NCI-H146 (cell line): ENCODE measurements at places on chromosomes 12 and 14.

GRCh38 chr14:38012056-38012455 is 195.6 kb upstream of the SSTR1 start:
- no peak for DNase-seq

- no peak for DNase-seq
Measured at GRCh38 chr12:116247377-116247776, 30.1 kb downstream of the MED13L start.

DNA sequence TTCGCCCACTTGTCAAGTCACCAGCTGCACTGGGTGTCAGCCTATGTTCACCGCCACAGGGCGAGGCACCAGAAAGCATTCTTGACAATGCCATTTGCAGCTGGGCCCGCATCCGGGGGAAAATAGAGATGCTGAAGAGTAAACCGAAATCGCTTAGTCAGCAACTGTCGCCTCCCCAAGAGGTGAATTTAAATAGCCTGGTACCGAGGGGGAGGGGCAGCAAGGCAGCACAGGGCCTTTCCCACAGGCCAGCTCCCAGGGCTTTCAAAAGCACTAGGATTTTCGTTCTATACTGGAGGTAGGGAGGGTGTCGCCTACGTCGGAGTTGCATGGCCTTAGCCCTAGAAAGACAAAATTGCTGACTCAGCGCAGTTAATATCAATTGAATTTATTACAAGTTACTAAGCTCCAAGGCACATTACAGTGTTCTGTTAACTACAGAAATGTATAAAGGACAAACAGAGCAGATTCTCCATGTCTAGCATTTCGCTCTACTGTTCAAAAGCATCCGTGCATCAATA is 4.3 kb downstream of the IRF2BPL start:
- DNase-seq, result no peak

DNA sequence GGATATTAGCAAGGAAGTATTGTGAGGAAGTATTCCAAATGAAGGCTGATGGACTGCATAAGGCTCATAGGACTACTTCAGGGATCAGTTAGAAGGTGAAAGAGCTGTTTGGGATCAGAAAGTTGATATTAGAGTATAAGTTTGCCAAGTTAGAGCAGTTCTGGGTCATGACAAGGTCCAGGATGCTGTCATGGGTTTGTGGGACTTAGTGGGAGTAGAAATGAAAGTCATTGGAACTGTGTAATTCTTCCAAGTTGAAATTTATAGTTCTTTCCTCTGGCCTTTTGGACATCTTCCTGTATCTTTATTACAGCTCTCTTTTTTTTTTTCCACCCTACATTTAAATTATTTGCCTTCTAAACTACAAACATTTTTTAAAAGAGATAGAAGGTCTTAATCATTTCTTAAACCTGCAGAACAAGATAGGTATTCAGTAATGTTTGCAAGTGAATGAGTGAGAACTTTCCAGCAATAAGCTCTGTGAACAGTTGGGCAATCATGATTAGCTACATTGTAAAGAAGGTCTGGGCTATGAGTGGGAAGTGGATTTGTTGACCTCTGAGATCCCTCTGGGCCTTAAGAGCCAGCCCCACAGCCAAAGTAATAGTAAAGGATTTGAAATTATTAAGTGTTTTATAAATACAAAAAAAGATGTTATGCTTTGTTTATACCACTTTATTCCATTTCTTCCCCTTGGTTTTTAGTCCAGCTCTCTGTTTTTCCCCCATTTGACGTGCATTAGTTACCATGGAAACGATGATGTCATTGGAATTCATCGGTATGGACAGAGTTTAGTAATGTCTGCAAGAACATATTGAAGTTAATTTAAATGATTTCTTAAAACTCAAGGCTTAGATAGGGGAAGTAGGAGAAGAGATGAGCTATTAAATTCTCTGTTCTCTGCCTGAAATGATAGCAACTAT is 247.9 kb upstream of the ARHGAP5 start:
- no peak for DNase-seq

DNA sequence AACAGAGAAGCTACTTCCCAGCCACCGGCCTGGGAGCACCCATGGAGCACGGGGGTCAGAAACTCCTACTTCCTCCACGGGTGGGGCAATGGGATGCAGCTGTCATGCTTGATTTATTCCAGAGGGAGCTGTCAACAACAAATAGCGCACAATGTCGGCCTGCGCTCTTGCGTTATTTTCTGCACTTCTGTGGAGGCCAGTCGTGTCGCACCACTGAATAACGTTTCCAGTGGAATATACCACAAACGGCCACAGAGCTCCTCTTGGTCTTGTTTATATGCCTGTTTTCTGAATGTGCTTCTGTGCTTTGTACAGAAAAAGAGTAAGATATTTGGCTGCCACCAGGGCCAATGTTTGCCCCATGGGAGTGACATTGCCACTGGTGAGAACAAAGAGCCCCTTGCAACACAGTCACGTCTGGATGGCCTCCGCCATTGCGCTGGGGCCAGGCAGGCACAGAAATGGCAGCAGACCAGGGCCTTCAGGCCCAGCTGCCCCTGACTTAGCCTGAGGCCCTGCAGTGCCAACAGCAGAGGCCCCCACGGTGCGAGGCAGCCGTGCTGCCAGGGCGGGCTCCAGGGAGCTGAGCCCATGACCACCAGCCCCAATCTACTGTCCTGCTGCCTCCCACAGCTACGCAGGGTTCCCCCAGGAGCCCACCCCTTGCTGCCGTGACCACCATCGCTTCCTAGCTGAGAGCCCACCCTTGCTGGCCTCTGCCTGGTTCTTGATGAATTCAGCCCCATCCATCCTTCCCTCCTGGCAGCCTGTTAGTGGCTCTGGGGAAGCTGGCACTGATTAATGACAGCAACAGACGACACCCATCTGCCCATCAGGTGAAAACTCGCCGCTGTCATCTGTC is 28.9 kb upstream of the TMEM179 start:
- DNase-seq, result no peak

DNA sequence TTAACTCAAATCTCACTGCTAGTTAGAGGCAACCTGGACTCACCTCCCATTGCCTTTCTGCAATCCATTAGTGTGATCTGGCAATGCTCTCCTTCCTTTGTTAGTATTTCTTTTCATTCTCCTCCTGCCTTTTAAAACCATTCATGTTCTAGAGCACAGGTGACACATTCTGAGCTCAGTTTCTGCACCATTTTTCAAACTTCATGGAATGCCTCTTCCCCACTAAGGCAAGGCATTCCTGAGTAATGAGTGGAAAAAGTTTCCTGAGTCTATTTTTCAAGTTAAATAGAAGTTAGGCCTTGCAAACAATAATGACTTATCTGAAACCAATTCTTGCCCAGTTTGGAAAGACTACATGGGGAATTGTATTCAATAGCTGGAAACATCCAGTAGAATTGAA is 1001.8 kb downstream of the BCL11B start:
- no peak for DNase-seq

DNA sequence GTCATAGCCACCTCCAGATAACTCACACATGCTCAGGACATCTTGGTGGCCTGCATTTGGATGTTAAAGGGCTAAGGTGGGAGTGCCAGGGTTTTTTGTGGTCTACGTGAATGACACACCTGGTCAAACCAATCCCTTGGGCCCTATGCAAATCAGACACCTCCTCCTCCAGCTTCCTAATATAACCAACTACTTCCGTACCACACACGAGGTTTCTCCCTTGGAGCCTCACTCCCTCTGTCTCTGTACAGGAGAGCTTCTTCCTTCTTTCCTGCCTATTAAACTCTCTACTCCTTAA is 19.6 kb downstream of the APOBEC1 start:
- DNase-seq, result no peak

GRCh38 chr12:1862973-1863372 is 42.6 kb downstream of the LRTM2 start:
- no peak for DNase-seq

GRCh38 chr12:30440826-30441602 is 254.7 kb downstream of the IPO8 start:
- peak; percentile 2 for DNase-seq

- no peak for DNase-seq
Measured at GRCh38 chr12:67578976-67579661, 69.4 kb upstream of the DYRK2 start.

GRCh38 chr14:72104011-72104613 is 171.9 kb downstream of the RGS6 start:
- no peak for DNase-seq

GRCh38 chr12:47636908-47637780 is 68.7 kb downstream of the RPAP3 start:
- DNase-seq, result peak; percentile 71

- no peak for DNase-seq
Measured at GRCh38 chr14:87271331-87271730, 721.7 kb downstream of the GALC start.

DNA sequence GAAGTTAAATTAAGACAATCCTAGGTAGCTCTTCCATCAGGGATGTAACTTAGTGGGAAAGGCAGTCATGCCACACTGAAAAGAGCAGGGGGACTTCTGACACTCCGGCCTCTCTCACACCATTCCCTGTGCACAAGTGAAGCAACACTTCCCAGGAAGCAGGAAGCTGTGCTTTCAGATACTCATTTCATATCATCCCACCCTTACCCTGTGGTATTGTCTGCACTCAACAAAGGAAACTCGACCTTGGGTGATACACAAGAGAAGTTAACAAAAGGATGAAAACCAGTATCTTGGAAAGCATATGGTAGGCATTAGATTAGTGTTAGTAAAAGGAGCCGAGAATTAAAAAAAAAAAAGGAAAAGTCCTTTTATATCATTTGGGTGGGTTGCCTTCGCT is 61.3 kb upstream of the MDM1 start:
- DNase-seq, result peak; percentile 44

GRCh38 chr14:64752909-64753308 is 48.7 kb downstream of the PLEKHG3 start:
- DNase-seq, result no peak

- no peak for DNase-seq
Measured at GRCh38 chr14:53786045-53786444, 170.6 kb downstream of the BMP4 start.

GRCh38 chr12:1559676-1560091 is 34.7 kb downstream of the FBXL14 start:
- DNase-seq, result no peak

DNA sequence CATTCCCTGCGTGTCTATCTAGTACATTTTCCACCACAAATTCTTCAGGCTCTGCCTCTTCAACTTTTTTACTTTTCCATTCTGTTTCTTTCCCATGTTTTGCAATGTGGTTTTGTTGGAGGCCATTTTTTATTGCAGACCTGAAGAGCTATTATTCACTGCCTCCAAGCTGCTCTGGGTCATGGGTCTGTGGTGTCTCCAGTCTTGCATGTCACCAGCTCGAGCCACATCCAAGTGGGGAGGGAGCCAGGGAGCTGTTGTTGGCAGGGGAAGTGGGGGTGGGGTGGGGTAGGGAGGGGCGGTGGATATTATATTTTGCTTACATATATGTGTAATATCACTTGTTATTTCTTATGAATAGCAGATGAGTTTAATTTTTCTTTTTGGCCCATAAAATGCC is 69.1 kb downstream of the VEZT start:
- no peak for DNase-seq

- DNase-seq, result no peak
Measured at GRCh38 chr14:99586761-99587459, 17.1 kb downstream of the CCDC85C start.

GRCh38 chr12:68482014-68482413 is 128.7 kb upstream of the RAP1B start:
- no peak for DNase-seq

DNA sequence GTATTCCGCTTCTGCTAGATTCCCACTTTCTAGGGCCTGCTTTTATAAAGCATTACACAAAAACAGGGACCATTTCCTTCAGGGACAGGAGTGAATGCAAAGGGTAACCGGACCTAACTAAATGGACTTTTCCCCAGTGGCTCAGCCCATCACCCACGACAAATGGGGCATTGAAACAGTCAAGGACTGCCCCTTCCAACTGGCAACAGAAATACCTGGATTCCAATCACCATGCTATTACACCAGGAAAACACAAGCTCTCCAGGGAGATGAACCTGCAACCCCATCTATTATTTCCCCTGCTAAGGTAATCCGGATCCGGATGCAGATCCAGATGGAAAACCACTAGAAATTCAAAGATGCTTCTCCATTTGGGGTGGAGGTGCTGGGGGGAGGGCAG is 1.0 kb downstream of the MPHOSPH9 start:
- peak; percentile 39 for DNase-seq

GRCh38 chr12:55392032-55392795 is 8.1 kb upstream of the OR6C65 start:
- DNase-seq, result no peak

DNA sequence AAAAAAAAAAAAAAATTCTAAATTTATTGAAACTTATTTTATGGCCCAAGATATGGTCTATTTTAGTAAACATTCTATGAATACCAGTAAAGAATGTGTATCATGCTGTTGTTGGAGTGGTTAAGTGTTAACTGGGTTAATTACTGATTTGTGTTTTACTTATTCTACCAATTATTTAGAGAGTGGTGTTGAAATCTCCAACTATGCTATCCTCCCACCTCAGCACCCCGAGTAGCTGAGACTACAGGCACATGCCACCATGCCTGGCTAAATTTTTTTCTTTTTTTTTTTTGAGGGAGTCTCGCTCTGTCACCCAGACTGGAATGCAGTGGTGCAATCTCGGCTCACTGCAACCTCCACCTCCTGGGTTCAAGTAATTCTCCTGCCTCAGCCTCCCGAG is 72.2 kb downstream of the R3HDM2 start:
- no peak for DNase-seq

DNA sequence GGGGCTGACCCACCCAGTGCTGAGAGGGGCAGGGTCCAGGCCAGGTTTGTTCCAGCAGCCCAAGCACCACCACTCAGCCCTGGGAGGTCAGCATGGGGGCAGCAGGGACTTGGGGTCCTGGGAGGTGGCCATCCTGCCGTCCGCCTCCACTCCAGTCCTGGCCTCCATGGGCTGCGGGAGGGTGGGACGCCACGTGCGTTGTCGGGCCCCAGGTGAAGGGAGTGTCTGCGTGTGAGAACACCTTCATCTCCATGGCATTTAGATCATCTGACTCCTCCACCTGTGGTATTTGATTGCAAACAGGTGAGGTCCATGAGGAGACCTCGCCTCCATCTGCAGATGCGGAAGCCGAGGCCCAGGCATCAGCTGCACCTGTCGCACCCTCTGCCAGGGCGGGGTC is 44.1 kb downstream of the FBRSL1 start:
- DNase-seq, result no peak

GRCh38 chr12:59240048-59240447 is 319.7 kb upstream of the LRIG3 start:
- DNase-seq, result no peak

DNA sequence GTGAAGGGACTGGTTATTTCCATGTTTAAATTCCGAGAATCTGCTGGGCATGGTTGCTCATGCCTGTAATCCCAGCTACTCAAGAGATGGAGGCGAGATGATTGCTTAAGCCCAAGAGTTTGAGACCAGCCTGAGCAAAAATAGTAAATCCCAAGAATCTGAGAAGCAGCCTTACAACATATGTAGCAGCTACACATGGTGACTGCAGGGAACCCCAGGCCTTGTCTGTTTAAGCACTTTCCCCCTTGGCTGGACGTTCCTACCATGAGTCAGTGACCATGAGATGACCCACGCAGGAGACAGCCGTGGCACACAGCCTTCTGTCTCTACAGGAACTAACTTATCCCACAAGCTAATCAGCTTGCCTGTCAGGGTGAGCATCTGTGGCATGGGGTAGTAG is 5.5 kb upstream of the SLC24A4 start:
- DNase-seq, result no peak
